ENCODE measurements at places on chromosomes 2 and 18. TPM values are rescaled to one million over a fixed set of nuclear protein-coding genes. Genes with fewer than 3 reads are reported as not detected.

Gene ODC1
- 121 TPM for polyA plus RNA-seq

Gene MOCOS
- polyA plus RNA-seq = 0.35 TPM

Gene CREG2
- 2.8 TPM for polyA plus RNA-seq

Gene KCNIP3
- polyA plus RNA-seq = 5.5 TPM

Gene GALNT3
- 0.84 TPM for polyA plus RNA-seq

Gene FOXI3
- polyA plus RNA-seq = 0.05 TPM

GRCh38 chr2:234091432-234091879 is 41.0 kb downstream of the SPP2 start:
- no peaks in the 10 kb centered on the region for H3K27me3 ChIP-seq
- no peak overlapping the region for H3K4me3 ChIP-seq
- DNase-seq = peak; percentile 27
- H3K4me1 ChIP-seq = peaks cover 9% of the 10 kb centered on the region
- H3K27ac ChIP-seq = no peak overlapping the region

DNA sequence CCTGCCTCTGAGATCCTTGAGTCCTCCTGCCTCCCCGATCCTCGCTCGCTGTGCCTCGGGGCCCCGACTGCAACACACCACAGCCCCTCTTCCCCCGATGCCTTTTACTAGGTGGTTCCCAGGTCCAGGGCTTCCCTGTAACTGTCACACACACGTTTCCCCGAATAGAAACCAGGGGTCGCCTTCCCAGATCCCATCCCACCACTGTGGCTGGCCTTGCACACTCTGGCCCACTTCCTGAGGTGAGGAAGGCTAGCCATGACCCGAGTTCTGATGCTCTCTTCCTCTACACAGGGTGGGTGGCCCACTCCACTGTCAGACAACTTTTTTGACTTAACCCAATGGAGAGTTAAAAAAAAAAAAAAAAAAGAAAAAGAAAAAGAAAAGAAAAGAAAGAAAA is 139.6 kb upstream of the ASB18 start:
- H3K4me3 ChIP-seq = no peak overlapping the region
- no peak overlapping the region for H3K27ac ChIP-seq
- no peaks in the 10 kb centered on the region for H3K4me1 ChIP-seq
- peaks cover 2% of the 10 kb centered on the region for H3K27me3 ChIP-seq

- H3K4me3 ChIP-seq = no peak overlapping the region
- no peaks in the 10 kb centered on the region for H3K27me3 ChIP-seq
- H3K4me1 ChIP-seq = peaks cover 5% of the 10 kb centered on the region
- H3K36me3 ChIP-seq = no peaks in the 10 kb centered on the region
- H3K27ac ChIP-seq = no peak overlapping the region
Measured at GRCh38 chr18:58113337-58113736, 69.3 kb downstream of the NEDD4L start.

DNA sequence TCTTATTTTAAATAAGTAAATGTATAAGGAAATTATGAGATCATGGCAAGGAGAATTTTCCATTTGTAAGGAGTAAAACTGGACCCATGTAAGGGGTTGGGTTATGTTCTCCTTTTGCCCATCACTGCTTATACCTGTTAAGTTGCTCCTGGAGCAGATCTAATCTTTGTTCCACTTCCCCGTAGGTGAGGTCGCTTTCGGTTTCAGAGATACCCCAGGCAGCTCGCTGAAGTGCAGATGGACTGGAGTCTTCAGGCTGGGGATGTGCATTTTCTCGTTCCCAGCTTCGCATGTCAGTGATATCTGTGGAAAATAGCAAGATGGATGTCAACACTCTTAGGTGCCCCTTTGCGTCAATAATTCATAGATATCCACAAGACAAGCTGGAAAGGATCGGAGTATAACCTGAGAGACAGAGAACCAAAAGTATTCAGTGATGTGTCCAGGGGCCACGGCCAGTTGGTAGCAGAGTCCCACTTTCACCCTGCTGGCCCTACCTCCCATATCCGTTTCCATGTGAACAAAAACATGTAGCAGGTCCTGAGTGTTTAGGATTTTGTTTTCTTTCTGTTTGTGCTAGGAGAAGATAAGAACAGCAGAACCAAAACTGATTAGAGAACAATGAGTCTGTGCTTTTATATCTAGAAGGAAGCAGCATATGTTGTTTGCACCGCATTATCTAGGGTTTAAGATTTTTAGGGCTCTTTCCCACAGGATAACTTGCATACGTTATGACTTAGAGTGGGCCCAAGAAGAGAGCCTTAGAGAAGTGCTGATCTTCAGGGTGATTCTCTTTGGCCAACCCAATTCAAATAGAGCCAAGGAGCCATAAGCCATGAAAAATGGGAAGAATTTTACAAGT is 36.0 kb downstream of the GCA start:
- H3K27ac ChIP-seq = no peak overlapping the region
- DNase-seq = no peak
- no peak overlapping the region for H3K4me3 ChIP-seq
- no peaks in the 10 kb centered on the region for H3K4me1 ChIP-seq
- H3K27me3 ChIP-seq = no peaks in the 10 kb centered on the region

Measured in muscle of leg (tissue), 16 donors.